ENCODE measurements at places on chromosomes 4 and X.

DNA sequence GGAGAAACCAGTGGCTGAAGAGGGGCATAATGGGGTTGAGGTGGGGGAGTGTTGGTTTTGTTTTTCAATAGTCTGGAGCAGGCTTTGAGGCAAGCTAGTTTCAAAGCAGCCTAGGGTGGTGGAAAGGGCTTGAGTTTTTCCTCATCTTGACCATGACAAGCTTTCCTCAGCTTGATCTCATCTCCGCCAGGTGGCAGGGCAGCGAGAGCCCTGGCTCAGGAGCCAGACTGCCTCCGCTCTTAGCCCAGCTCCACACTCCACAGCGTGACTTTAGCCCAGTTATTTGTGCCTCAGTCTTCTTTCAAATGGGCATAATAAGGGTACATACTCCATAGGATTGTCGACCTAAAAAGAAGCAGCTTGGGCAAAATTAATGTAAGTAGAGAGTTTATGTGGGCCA, 29.9 kb upstream of the SOWAHD start:
- DNase-seq = no peak

DNA sequence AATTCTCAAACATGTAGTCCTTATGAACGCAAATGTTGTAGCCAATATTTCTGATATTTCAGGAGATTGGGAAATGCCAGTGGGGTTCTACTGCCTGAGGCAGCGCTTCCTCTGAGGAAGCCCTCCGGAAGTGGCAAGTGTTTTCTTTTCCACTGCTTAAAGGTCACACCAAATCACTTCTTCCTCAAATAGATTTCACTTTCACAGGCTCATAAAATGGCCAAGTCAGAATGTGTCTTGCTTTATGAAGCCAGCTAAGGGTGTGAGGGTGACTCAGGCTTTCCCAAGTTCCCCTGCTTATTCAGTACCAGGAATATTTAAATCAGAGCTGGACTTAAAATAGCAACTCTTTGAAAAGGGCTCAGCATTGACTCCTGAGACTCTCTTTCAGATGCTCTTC, 514.2 kb upstream of the DIPK2B start:
- DNase-seq = no peak

DNA sequence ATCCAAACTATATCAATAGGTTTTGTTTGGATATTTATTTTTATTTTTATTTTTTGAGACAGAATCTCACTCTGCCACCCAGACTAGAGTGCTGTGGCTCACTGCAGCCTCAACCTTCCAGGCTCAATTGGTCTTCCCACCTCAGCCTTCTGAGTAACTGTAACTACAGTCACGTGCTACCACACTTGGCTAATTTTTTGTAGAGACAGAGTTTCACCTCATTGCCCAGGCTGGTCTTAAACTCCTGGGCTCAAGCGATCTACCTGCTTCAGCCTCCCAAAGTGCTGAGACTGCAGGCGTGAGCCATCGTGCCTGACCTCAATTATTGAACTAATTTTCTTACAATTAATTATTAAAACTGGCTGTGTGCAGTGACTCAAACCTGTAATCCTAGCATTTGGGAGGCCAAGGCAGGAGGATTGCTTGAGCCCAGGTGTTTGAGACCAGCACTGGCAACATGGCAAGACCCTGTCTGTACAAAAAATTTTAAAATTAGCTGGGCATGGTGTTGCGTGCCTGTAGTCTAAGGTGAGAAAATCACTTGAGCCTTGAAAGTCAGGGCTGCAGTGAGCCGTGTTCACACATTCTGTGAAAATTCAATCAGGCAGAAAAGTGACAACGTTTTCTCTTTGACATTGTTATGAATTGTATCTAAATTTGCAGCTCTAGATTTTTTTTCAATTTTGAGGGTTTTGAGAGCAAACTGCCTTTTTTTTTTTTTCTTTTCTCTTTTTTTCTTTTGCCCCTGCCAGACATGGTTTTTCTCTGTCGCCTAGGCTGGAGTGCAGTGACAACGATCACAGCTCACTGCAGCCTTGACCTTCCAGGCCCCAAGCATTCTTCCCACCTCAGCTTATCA, 66.0 kb downstream of the UBE2K start:
- DNase-seq = peak; percentile 42

GRCh38 chr4:31995943-31996901, 1276.1 kb downstream of the PCDH7 start:
- DNase-seq = no peak

DNA sequence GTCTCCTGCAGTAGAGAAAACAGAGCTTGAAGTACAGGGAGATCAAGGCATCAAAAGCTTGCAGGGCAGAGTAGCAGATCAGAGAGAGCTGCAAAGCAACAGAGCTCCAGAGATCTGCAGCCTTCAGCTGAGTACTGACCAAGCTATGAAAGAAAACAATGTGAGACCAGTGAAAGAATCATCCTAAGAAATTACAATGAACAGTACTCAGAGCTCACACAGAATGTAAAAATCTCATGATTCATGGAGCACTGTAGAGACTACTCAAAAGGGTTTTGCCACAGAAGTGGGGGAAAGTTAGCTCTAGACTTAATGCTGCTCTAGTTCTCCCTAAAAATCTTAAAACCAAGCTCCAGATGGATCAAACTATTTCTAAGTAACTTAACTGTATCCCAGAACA, 80.0 kb upstream of the MAB21L2 start:
- no peak for DNase-seq

- DNase-seq = no peak
Observed at GRCh38 chrX:63513825-63514568, 162.9 kb upstream of the SPIN4 start.

DNA sequence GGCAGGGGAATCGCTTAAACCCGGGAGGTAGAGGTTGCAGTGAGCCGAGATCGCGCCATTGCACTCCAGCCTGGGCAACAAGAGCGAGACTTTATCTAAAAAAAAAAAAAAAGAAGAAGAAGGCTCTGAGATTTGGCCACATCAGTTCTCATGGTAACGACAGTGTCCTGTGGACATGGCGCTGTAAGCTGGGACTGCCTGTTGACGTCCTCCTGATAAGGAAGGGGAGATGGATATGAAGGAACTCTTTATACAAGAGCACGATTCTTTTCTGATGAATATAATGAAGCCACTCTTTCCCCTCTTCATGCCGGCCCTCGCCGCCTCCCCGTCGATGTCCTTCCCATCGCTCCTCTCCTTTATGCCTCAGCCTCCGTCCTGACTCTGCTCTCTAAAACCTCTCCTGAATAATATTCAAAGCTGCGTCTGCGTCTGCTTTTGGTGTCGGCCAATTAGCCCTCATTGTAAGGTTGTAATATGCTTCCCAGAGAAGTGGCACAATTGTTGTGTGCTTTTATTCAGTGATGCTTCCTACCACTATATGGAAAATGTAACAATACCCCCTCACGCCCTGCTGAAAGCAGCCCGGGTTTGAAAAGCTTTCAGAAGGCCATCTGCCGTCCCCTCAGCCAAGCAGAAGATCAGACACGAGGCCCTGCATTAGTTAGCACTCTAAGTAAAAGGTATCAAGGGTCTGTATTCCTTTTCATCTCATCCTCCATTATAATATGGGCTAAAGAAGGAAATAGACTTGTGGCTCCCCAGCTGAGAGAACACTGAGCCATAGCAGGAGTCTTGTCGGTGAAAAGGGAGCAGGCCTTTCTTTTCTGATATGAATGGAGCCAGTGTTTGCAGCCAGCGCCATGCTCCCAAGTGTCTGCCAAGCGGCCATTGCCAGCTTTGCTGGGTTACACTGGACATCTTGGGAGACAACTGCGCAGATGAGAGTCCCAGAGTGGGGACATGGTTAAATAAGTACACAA, 22.1 kb upstream of the SCOC start:
- DNase-seq = no peak

DNA sequence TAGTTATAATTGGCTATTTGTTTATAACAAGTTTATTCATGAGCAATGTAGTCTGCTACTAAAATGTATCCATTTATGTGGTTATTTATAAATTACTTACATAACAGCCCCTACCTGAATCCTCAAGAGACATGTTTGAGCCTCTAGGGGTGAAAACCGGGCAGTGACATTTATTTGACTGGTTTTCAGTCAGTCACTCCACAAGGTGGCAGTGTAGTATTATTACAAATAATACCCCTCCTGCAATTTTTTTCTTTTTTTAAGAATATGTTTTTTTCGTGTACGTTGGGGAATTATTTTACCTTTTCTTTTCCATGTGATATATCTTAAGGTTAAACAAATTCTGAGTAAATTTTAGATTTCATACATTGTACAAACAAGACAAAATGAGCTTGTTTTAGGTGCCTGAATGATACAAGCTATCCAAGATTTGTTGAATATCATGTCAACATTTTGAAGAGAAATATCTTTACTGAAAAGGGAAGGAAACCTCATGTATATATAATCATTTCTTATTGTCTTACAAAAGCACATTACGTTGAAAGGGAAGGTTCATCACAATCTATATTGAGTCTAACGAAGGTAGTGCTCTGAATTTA, 598.7 kb upstream of the TECRL start:
- DNase-seq = no peak

DNA sequence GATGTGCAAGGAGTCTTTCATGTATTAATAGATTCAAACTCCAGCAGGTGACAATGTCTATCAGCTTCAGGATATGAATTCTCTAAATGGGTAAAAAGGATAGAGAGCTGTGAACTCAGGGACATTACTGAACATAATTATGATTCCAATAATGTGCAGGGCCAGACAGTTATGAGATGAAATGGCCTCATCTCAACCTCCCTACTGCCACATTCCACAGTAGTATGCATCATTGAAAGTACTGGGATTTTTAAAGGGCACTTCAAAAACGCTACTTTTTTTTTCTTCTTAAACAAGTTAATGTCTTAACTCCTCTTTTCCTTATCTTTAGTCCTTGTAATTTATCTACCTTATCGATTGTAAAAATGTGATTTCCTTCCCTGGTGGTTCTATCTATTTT, 202.0 kb downstream of the APBB2 start:
- DNase-seq = no peak

DNA sequence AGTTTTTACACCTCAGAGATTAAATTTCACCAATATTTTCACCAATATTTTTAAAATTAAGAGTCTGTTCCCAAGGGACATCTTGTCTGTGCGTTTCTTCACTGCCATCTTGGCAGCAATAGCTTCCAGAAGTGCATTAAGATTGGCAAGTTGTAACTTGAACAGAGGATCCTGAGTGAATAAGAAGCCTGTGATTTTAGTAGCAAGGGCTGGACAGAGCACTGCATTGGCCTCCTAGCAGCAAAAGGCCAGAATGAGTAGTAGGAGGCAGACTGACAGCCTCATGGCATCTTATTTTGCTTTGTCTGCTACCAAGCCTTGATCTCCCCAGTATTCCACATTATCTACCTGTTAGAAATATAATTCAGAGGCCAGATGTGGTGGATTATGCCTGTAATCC, 138.4 kb downstream of the CPE start:
- DNase-seq = no peak

- no peak for DNase-seq
Observed at GRCh38 chr4:3767570-3768288, 1.5 kb downstream of the ADRA2C start.

DNA sequence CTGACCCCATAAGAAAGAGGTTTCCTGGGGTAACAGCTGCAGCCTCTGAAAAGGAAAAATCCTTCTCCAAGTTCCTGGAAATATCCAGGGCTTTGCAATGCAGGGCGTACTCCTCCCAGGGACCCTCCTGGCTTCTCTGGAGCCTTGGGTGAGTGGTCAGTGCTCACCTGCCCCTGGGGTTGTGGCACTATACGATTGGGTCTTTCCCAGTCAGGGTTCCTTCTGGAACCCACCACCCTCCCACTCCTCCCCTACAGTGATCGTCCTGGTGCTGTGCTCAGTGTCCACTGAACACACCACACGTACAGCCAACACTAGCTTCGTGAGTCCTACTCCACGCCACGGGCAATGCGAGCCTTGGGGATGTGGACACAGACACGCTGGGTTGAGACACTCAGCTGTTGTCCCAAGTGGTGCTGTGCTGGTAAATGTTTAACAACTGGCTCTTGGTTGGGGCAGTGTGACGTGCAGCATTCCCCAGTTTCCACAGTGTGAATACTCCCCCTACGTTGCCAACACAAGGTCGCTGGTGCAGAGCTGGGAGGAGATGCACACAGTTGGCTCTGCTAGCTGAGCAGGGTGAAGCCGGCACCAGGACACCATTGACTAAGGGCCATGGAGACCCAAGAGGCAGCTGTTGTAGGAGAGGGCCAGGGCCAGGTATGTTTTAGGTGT, 65.4 kb downstream of the HTRA3 start:
- DNase-seq = no peak

DNA sequence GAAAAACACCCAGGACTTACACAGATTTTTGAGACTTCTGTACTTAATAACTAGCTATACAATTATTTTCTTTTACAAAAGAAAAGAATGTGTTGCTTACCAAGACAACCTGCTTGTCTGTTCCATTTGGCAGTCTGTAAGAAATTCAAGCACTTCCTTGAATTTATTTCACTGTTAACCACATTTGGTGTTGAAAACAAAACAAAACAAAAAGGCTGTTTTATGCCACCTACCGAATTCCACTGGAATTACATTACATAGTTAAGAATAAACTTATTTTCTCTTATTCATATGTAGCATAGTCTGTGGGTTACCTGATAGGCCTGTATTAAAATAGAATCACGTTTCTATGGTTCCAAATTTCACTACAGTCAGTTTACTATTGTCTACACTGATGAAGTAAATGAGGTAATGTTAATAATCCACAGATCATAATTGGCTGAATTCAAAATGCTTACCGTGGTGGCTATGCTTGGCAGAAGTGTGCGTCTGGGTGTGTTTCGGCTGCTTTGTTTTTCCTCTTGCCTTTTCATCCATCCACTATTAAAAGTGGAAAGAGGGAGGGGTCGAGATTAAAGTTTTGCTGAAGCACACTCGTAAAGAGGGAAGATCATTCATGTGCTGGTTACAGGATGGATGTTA, at the start of gene TLR1:
TSS of gene TLR1 (minus strand) at position 138 of the 642 bp plus-strand sequence. CDS start 5,960 bp downstream, outside the sequence.
- no peak for DNase-seq

DNA sequence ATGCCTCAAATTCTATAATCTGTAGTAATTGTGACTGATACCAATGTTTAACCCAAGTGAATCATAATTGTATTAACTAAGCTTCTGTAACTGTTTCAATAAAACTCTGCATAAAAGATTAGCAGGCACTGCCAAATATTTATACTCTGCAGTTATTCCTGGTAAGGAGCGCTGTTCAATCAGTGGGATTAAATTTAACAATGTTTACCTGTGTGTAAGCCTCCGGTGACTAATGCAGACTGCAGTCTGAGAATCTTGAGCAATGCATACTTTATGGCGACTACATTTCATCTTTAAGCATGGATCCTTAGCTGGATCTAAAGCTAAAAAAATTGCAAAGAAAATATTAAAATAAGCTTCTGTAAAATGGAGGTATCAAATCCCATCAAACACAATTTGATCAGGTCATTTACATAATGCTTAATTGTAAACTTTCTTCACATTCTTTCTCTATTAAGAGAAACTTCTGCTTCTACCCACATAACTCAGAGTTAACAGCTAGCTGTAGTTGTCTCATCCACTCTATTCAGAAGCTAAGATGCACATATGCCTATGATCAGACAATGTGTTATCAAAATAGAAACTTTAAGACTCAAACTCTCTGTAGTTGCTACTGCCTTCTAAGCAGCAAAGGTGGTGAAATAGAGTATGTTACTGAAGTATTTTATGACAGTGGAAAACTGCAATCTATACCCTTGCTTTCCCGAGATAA, 234.0 kb downstream of the SPOCK3 start:
- no peak for DNase-seq
